A172 (cell line): ENCODE measurements at places on chromosomes 12 and 14. TPM values are rescaled to one million over a fixed set of nuclear protein-coding genes. Genes with fewer than 3 reads are reported as not detected.

DNA sequence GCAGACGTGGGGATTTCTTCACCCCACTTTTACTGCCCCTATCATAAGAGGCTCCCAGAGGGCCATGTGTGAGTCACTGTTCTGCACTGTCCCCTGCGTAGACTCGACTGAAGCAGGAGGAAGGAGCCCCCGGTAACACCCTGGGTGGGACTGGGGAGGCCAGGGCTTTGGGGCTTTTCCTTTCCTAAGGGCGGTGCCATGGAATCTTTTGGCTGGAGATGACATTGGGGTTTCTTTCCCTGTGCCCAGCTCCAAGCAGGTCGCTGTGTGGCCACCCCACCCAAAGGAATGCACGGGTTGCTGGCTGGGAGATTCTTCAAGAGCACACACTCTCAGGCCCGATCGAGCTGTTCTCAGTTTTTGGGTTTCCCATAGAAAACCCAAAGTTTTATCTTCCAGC, 62.3 kb upstream of the RIN3 start:
- no peak for DNase-seq

GRCh38 chr12:49555631-49556390, 12.1 kb downstream of the MCRS1 start:
- no peak for DNase-seq

DNA sequence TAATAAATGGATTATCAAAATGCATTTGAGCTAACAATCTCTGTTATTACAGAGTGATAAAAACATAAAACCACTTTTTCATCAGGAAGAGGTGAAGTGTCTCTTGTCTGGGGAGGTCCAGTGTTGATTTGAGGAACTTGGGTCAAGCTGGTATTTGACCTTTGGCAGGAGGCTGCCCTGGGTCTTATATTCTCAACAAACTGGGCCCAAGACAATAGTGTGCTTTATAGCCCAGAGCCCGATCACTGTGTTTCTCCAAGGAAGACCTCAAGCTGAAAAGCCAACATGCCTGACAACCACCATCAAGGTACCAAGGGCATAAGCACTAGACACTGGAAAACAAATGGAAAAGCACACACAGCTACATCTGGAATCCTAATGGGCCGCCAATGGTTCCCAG, 137.0 kb downstream of the SLC25A21 start:
- no peak for DNase-seq

DNA sequence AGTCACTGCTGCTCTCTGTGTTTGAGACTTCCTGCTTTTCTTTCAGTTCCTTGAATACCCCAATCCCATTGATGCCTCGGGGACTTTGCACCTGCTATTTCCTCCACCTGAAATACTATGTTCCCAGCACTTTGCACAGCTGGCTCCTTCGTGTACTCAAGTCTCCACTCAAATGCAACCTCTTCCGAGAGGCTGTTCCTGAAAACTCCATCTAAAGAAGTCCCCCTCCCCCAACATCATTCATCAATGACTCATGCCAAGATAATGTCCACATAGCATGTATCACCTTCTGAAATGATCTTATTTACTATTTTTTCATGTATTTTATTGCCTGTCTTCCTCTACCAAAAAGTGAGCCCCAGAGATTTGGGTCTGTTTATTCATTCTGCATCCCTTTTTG, 48.6 kb downstream of the HSPB8 start:
- DNase-seq = peak; percentile 4

DNA sequence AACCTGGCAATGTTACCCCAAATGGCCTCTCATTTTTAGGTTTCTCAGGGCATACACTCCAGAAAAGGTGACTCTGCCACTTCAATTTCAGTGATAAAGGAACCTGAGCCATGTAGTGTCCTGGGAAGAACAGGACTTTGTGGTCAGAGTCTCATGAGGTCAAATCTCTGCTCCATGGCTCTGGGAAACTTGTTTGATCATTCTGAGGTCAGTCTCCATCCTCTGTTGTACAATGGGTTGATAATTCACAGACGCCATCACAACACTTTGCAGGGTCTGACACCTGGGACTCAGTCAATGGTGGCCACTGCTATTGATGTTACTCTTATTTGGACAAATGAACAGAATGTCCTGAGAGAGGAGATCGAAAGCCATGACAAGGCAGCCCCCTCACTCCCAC, 31.1 kb upstream of the SMOC1 start:
- DNase-seq = no peak

The SRRM4 gene
- not detected in 2 replicates for total RNA-seq

GRCh38 chr12:25960961-25961360, 2.5 kb downstream of the RASSF8 start:
- DNase-seq = no peak

DNA sequence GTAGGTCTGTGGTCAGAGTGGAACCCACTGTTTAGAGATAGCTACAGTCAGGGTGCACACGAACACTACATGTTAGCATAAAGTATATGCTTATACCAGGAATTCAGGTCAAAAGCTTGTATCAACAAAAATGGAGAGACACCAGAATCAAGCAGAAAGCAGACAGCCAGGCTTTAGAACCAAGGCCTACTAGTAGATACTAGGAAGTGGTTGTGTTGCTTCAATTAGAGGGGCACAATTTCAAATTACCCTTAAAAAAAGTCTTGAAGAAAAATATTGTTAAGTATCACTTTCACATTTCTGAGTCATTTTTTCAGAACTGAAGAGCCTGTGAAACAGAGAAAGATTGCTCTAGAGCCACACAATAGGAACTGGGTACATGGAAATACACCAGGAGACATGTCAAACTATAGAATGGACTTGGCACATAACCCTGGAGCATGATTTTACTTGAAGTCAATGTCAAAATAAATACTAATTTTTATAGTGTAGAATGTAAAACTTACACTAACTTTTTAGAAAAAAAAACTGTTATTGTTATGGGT, 41.6 kb downstream of the LRRC9 start:
- DNase-seq = no peak

DNA sequence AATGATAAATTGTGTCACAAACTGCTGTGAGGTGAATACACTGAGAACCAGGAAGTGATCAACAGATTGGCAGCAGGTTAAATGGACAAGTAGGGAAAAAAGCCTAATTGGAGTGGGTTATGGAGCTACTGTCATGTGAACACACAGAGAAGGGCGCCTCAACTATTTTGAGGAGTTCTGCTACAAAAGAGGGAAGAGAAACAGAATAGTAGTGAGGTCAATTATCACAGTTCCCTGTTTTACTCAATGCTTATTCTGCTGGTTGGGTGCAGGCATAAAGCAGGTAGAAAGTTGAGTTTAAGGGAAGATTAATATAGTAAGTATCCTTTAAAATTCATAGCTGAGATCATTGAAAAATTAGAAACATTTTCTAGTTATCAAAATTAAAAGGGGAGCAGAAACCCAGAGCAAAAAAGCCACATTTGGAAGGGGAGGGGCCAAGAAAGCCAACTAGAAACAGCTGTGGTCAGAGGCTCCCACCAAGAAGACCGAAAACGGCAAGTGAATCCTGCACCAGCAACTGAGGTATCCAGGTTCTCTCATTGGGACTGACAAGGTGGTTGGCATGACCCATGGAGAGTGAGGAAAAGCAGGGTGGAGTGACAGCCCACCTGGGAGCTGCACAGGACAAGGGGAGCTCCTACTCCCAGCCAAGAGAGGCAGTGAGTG, 105.7 kb downstream of the ZC3H14 start:
- DNase-seq = no peak

The CCDC197 gene
- total RNA-seq = not detected in 2 replicates

The B3GNT4 gene
- total RNA-seq = 0.22 and 3.7 TPM in 2 replicates

GRCh38 chr12:120413901-120414695, 23.8 kb upstream of the COX6A1 start:
- DNase-seq = no peak

The CLEC14A gene
- not detected in 2 replicates for total RNA-seq

- no peak for DNase-seq
Measured at GRCh38 chr12:1367331-1368291, 226.8 kb downstream of the FBXL14 start.

The SLCO1C1 gene
- not detected in 2 replicates for total RNA-seq

GRCh38 chr12:124311292-124312109, 16.6 kb downstream of the RFLNA start:
- DNase-seq = no peak

DNA sequence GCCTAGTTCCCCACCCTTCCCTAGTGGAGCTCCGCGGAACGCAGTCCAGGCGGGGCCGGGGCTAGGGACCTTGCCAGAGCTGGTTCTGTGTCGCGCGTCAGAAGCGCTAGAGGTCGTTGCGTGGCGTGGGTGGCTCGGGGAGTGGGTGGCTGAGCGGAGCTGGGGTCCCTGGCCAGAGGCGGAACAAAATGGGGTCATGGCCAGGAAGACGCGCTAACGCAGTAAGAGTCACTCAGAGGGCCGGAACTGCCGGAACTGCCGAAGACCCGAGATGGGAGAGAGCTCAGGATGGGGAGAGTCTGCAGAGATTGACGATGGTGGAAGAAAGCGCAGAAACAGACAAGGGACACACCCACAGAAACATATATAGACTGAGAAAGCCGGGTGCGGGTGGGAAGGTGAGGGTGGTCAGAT, 4.8 kb downstream of the DGKA start:
- no peak for DNase-seq

DNA sequence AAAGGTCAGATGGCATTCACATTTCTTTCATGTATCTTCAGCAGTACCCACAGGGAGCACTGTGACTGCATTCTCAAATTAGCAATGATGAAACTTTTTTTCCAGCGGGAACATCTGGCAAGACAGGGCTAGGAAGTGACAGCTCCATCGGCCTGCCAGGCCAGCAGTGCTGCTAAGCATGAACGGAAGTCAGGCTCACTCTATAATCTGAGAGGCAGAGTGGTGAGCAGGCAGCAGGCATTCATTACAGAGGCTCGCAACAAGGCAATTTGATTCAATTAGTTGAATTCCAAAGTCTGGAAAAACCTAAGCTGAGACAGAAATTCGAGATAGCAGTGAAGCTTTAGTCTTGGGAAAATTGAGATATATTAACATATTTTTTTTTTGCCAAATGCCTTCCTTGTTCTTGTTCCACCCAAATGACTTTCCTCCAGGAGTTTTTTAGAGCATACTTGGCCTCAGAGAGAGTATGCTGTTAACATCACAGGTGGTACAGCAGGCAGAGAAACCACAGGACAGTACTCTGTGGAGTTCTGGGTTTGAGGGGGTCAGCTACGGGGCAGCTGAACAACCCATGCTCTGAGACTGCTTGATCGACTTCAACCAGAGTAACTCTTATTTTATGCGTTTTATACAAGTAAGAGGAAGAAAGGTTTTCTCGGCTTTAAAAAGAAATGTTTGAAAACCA, 414.9 kb downstream of the APAF1 start:
- peak; percentile 8 for DNase-seq

The NGB gene
- not detected in 2 replicates for total RNA-seq

DNA sequence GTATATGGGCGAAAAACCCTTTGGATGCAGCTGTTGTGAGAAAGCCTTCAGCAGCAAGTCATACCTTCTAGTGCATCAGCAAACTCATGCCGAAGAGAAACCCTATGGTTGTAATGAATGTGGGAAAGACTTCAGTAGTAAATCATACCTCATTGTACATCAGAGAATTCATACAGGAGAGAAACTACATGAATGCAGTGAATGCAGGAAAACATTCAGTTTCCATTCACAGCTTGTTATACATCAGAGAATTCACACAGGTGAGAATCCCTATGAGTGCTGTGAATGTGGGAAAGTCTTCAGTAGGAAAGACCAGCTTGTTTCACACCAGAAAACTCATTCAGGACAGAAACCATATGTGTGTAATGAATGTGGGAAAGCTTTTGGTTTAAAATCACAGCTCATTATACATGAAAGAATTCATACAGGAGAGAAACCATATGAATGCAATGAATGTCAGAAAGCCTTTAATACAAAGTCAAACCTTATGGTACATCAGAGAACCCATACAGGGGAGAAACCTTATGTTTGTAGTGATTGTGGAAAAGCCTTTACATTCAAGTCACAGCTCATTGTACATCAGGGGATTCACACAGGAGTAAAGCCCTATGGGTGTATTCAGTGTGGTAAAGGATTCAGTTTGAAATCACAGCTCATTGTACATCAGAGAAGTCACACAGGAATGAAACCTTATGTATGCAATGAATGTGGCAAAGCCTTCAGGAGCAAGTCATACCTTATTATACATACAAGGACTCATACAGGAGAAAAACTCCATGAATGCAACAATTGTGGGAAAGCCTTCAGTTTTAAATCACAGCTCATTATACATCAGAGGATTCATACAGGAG, 21.4 kb downstream of the ZNF268 start:
- no peak for DNase-seq

The FOXJ2 gene
- total RNA-seq = 3.9 and 4.5 TPM in 2 replicates

The PMCH gene
- not detected in 2 replicates for total RNA-seq

- no peak for DNase-seq
Measured at GRCh38 chr14:58907803-58908202, 270.0 kb downstream of the DACT1 start.

GRCh38 chr12:121250359-121250758, 40.4 kb downstream of the P2RX4 start:
- no peak for DNase-seq

DNA sequence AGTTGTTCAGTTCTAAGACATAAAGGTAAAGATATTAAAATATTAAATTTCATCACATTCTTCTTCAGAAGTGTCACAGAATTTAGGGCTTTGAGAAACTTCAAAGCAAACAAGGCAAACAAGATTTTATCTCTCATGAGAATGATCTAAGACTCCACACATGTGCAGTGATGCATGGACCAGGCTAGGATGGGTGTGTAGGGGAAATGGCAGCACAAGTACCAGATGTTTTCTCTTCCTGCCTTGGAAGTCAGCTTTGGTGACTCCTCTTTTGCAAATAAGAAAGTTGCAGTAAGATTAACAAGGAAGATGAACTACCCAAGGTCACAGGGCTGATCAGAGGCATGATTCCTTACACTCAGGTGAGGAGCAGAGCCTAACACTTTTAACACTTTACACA, 163.8 kb upstream of the LMNTD1 start:
- no peak for DNase-seq

GRCh38 chr12:54358191-54358944, 5.9 kb downstream of the GPR84 start:
- DNase-seq = no peak

GRCh38 chr14:35351897-35352273, 52.7 kb downstream of the NFKBIA start:
- no peak for DNase-seq

The PTGDR gene
- not detected in 2 replicates for total RNA-seq

DNA sequence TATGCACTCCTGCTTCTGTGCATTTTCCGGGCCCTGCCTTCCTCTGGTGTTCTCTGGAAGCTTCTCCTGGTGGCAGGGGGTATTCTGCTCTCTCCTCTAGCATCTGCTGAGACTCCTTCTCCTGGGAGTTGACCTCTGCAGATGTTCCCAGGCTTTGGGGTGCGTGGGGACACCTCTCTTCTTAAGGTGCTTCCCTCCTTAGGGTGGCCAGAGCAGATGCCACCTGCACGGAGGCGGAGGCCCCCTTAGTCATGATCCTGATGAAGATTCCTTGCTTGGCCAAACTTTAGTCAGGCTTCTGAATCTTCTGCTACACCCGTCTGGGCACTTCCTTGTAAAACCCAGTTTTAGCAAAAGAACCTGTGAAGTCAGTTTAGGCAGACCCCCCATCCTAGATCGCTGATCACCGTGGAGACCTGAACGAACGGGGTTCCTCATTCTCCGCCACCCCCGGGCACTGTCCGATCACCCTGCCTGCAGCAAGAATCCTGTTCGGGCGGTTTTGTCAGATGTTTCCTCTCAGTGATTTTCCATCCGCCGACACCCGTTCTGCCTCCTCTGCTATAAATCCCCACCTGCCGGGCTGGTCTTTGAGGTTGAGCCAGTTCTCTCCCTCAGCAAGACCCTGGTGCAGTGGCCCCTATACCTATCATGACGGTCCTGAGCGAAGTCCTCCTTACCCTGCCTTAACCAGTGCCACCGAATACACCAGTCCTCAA, 111.9 kb downstream of the CALM1 start:
- no peak for DNase-seq
